ENCODE measurements at places on chromosomes 6 and 20.
A peak's percentile ranks its signal among the peaks of the same experiment; 100 is the strongest.

GRCh38 chr6:128655978-128656498, 135.6 kb upstream of the PTPRK start:
- DNase-seq = no peak

DNA sequence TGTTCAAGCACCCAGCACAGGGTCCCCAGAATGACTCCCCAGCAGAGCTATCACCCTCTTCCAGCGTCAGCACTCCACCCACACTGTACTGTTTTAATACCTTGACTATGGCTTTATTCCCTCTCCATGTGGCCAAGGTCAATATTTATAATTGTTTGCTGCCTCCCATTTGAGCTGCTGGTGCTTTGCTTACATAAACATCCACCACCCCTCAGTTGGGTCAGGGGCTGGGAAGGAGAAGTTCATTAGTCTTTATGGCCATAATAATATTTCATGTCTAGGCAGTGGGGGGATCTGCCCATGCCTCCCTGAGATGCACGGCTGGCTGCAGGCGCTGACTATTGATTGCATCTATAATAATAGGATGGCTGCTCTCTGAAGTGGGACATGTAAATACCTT, 41.8 kb upstream of the SAYSD1 start:
- no peak for DNase-seq

DNA sequence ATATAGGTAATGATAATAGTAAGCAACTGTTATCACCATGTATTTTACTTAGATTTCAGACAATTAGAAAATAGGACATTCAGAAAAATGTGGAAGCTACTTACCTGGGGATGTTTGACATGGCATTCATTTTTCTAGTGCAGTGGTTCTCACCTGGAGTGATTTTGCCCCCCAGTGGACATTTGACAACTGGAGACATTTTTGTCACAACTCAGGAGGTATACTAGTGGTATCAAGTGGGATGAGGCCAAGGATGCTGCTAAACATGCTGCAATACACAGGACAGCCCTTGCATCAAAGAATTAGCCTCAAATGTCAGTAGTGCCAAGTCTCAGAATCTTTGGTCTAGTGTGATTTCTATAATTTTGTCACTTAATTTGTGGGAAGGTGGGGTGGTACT, 36.1 kb downstream of the NUS1 start:
- peak; percentile 4 for DNase-seq

- DNase-seq = no peak
These were observed 3.3 kb downstream of the PSMB9 start for GRCh38 chr6:32857156-32857891.

- DNase-seq = no peak
These were observed 76.6 kb downstream of the CEBPB start for GRCh38 chr20:50267041-50267865.

Measured in CD4-positive, alpha-beta T cell treated with Interleukin-6 for 4 hours (primary cell).